ENCODE measurements at places on chromosomes 3 and 15.

DNA sequence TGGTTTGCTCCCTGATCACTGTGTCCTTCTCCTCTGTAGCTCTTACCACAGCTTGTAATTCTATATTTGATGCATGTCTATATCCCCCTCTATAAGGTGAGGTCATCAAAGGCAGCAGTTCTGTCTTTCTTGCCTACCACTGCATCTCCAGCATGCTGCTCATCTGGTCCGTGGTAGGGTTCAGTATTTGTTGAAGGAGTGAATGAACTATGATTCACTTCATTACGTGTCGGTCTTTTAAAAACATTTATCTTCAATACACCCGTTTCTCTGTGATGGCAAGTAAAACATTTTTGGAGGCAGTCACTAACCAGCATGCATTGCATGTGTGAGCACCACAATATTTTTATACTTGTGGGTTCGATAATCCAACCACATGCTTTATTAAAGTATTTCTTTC, 27.6 kb downstream of the CHST14 start:
- DNase-seq: no peak

- no peak for DNase-seq
Measured at GRCh38 chr3:195539479-195539878, 3.6 kb downstream of the PPP1R2 start.

DNA sequence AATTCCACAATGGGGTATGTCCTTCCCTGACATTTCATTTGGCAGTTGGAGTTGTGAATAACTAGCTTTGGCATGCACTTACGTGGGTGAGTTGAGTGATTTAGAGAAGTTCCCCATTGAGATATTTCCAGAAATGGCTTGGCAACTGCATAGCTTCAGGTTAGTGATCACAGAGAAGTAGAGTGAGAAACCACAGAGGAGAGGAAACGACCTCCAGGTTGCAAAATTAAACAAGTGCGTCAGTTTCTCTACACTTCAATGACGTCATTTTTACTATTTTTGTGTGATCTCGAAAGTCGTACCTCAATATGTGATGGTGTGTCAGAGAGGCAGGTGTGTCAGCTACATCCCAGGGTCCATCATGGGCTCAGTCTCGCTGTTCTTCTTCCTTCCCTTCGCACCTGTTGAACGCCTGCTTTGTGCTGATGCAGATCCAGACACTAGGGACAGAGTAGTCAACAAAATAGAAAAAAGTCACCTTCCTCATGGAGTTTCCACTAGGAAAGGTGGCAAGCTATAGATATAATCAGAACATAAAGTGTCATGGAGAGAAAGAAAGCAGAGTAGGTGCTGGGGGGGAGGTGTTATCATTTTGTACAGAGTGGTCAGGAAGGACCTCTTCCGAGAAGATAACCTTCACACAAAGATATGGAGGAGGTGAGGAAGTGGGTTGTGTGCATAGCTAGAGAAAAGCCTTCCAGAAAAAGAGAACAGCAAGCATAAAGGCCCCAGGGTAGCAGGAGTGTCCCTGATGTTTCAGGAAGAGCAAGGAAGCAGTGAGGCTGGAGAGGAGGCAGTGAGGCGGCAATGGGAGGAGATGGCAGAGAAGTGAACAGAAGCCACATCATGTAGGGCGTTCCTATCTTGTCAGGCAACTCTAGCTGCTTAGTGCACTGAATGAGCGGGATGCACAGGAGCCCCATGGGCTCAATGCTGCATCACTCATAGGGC, 75.6 kb downstream of the MCTP2 start:
- DNase-seq: no peak

DNA sequence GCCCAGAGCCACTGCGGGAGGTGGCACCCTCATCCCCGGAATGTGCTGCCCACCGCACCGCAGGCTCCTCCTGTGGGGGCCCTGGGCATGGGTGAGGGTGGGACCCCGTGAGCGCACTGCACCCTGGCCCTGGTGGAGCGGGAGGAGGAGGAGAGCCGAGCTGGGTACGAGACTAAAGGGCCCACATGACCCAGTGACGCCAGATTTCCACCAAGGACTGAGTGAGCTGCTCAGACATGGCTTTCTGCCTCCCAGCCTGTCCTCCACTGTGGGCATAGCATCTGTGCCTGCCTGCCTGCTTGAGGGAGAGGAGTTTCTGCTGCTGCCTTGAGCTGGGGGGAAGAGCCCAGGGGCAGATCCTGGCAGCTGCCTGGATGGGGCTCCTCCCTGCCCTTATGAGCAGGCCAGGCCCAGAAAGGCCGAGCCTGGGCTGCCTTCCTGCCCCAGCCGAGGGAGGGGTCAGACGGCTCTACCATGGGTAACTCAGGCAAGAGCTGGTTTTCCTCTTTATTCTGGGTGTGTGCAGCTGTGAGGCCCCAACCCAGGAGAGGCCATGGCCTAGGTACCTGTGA, 88.4 kb downstream of the VGLL4 start:
- no peak for DNase-seq

DNA sequence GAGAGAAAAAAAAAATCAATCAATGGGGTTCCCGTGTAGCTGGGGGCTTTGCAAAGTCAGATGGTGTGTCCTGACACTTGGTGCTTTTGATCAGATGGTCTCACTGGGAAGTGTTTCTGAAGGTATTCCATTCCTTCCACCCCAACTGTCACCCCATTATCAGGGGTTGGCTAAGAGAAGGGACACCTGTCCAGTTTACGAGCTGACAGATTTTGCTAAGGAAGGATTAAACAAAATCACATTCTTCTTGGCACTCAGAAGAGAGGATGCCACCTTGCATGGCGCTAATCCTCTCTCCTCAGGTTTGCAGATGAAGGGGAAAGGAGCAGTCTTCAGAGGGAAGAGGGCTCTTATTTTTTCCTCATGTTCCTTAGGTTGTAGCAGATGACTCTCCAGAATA, 103.7 kb upstream of the ETV5 start:
- DNase-seq: no peak

DNA sequence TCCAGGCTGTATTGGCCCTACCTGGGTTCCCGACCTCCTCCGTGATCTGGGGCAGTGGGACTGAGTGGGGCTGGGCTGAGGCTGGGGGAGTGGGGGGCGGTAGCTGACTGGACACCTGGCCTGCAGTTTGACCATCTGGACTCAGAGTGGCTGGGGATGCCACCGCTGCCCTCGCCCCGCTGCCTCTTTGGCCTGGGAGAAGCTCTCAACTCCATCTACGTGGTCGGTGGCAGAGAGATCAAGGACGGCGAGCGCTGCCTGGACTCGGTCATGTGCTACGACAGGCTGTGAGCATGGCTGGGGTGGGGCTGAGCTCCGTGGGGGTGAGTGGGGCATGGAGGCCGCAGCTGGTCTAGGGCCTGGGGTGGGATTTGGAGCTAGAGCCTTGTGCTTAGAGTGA, 2.7 kb downstream of the KLHL40 start:
- no peak for DNase-seq

GRCh38 chr3:126431103-126431534, 36.4 kb downstream of the CFAP100 start:
- DNase-seq: no peak

DNA sequence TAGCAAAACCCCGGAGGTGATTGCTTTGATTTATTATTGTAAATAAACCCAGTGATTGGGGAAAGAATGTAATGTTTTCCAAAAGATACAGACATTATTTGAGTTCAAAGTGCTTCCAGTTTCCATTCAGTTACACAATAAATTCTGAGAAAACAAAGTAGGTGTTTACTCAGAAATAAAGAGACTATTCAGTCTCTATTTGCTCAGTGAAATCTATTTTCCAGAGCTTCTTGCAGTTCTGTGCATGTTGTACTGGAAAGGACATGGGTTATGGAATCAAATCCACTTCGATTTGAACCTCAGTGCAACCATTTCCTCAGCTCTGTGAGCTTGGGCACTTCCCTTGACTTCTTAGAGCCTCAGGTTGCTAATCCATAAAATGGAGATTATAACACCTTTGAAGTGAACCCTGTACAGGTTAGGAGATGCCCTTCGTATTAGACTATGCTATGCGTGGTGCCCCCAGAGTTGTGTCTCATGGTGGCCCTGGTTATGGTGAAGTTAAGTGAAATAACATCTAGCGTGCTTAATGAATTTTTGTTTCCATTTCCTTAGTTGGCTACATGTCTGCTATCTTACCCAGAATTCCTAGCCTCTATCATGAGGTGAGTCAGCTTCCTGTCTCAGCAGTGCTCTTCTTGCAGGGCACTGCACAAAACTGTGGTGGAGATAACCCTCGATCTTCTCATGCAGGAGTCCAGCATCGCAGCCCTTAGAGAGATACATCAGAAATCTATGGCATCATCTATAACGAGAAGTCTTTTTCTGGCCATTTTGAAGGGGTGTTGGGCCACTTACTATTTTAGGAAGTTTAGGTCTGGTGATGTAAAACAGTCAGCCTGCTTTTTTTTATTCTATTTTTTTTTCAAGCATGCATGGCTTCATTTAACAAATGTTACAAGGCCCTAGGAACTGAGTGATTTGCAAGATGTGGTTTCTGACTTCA, 97.7 kb downstream of the RPL39L start:
- peak; percentile 41 for DNase-seq

DNA sequence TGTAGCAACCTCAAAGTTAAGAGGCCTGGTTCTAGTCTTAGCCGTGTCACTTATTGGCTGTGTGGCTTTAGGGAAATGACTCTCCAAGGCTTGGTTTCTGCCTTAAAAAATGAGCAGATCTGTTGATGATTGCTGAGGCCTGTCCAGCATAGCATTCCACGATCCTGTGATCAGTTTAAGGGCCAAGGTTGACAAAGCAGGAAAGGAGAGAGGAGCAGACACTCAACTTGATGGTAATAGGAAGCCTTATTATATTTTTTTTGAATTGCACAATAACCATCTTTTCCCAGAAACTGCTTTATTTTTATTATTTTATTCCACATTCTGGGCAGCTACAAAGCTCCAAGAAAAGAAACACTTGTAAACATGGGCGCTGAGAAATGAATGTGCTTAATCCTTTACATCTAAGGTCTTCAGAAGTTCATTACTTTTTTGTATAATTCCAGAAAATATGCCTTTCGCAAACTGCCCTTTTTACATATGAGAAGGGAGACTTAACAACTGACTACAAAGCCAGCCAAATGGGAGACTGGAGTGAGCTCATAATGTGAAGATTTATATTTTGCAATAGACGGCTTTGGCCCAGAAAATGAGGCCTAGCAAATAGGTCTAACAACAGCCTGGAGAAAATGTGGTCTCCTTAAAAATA, 241.0 kb downstream of the ATP8B4 start:
- no peak for DNase-seq
